Stimulated activated CD4-positive, alpha-beta T cell treated with anti-CD3 and anti-CD28 coated beads, Interleukin-1b, Interleukin-23, amount 100 ng/mL, for 24 hours (primary cell): ENCODE measurements at places on chromosomes 1 and 21.

GRCh38 chr1:151455966-151456365 is 3.3 kb downstream of the POGZ start:
- DNase-seq: no peak

DNA sequence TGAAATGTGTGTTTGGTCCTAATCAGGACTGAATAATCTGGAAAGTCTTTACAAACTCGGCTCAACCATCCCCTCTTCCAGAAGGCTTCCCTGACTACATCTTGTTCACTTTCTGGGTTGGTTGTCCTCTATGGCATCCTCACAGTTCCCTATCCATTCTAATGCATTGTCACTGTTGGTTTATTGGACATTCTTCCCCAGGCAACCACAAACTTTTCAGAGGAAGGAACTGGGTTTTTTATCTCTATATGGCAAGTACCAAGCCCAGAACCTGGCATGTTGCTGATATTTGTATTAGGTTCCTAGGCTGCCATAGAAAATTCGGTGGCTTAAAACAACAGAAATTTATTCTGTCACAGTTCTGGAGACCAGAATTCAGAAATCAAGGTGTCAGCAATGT is 363.5 kb upstream of the ST6GALNAC5 start:
- DNase-seq: no peak

DNA sequence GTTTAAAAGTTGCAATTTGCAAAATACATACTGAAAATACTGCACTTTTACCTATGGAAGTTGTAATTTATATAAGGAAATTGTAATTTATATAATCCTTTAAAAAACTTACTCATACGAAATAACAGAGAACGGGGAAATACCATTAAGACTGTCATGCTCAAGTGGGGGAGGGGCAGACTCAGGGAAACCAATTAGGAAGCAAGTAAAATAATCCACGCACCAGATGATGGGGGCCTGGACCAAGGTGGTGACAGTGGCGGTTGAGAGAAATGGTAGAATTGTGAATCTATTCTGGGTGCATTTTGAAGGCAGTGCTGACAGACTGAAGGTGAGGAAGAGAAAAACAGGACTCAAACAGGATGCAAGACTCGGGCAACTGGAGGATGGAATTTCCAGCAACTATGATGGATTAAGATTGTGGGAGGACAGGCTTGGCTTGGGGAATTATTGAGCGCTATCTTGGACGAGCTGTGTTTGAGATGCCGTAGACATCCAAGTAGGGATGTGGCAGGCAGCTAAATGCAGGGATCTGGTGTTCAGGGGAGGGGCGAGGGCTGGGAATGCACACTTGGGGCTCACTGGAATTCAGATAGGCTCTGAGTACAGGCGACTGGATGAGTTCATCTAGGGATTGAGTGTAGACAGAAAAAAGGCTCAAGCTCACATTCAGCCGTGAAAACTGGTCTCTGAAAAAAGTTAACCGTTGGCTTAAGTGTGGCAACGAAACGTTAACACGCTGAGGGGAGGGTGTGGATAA is 977 bp downstream of the LCA5L start:
- no peak for DNase-seq

GRCh38 chr1:155017041-155017945 is 14.7 kb downstream of the ZBTB7B start:
- peak; percentile 67 for DNase-seq

DNA sequence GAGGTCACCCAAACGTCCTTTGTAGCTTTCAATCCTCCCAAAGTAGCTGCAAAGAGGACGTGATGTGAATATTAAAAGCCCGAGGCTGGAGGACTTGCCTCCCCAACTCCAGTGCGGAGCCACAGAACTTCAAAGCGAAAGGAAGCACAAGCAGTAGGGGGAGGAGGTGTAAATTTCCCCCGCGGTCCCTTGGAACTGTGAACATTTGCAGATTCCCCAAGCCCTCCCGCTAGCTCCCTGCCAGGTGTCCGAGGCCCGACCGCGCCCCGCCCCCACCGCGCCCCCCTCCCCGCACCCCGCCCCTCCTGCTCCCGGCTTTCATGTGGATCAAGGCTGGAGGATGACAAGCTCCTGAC is 41.5 kb upstream of the HAO2 start:
- DNase-seq: no peak

DNA sequence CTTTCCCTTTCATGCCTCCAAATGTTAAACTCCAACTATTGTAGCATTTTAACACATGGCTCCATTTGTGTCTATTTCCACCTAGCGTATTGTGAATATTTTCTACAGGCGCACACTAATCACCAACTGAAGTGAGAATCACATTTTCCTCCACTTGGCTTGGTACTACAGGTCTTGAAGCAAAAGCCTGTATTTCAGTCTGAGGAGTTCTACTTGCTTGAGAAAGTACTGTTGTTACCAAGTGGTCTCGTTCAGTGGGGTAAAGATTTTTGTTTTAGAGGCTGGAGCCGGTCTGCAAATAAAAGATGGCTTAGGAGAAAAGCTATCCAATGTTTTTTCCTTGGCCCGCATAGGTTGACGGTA is 550 bp upstream of the PTBP2 start:
- DNase-seq: no peak
